ENCODE measurements at places on chromosomes 7 and 10.

DNA sequence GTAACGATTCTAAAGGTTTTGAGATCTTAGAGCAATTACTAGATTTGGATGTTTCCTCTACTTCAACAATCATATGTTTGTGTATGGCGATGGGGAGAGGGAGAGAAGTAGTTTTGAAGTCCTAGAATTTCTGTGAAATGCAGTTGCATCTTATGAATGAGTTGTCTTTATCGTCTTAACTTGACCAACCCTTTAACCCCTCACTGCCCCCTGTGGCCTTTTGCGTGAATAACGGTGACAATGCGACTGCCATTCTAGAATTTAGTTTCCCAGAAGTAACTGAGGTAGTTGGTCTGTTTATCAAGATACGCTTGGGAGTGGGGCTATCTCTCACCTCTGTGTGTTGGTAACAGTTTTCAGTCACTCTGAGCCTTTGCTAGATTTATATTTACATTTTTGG is 204.6 kb downstream of the HDAC9 start:
- DNase-seq, result no peak

GRCh38 chr10:43352951-43353350 is 18.5 kb upstream of the FXYD4 start:
- no peak for DNase-seq

DNA sequence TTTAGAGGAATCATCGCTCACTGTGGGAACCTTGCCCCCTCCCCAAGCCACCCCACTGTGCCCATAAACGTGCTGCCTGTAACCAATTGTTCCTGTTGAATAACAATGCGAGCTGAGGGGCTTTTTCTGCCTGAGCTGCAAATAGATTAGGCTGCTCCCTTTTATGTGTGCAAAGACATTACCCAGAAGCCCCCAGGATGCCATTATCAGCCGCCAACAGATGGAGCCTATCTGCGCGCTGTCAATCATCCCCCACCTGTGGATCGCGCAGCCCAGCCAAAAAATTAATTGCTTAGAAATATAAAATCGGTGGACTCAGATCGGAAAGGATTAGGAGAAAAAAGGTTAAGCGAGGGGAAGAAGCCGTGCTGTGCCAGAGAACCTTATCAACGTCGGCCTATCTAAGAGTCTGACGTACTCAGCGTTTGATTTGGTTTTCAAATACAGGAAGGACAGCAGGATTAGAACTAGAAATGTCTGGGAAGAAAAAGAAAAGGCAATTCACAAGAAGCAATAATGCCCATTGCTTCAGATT is 167.3 kb upstream of the MYO3A start:
- DNase-seq, result no peak

- DNase-seq, result no peak
Measured at GRCh38 chr7:99975782-99976521, at the start of gene AZGP1. TSS of gene AZGP1 (minus strand) at chr7:99976031. CDS start at chr7:99976020, 11 bp downstream.

Data from progenitor cell of endocrine pancreas (in vitro differentiated cells).